ENCODE measurements at places on chromosomes 12 and 14.

DNA sequence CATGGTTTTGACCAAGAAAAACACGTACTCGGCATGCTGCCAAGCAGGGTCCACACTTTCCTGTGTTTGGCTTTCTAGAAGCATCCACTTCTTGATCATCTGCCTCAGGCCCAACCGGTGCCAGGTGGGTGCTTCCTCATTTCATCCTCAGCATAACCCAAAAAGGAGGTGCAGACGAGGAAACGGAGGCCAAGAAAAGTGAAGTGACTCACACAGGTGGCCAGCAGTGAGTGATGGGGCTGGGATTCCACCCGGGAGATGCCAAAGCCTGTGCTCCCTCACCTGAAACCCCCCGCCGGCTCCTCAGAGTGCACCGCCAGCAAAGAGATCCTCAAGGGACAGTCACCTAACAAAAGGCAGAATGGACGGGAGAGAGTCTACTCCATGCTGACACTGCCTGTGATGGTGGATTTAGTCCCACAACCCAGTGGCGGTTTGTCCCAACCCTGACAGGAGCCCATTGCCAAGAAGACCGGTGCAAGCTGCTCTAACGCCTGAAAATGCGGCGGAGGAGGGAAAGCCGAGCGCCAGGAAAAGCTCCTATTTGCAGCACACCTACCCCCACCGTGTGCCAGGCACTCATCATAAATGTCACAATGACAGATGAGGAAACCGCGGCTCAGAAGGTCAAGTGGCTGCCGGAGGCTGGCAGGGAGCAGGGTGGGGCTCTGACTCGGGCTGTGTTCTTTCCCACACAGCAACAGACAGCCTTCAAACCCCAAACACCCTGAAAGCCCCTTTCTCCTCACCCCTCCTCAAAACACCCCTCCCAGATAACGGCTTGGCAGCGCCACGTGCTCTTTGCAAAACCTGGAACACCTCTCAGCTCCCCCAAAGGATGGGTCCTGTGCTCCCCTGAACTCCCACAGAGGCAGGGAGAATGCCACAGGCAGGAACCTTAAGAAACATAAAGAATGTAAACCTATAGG, 18.8 kb downstream of the BCL11B start:
- peak; percentile 13 for DNase-seq

GRCh38 chr12:81086342-81086741, 8.5 kb downstream of the ACSS3 start:
- DNase-seq: no peak

DNA sequence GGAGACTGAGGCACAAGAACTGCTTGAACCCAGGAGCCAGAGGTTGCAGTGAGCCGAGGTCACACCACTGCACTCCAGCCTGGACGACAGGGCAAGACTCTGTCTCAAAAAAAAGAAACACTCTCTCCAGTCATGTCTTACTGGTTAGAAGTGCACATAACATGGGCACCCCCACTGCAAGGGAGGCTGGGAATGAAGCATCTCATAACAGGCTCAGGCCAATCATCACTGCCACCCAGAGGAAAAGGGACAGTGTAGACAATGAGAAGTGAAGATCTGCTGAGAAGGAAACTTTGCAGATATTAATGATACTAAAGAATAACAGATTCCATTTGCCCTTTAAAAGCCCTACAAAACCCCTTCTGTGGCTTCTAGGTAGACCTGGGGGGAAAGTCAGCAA, 66.9 kb downstream of the ITPK1 start:
- DNase-seq: no peak

DNA sequence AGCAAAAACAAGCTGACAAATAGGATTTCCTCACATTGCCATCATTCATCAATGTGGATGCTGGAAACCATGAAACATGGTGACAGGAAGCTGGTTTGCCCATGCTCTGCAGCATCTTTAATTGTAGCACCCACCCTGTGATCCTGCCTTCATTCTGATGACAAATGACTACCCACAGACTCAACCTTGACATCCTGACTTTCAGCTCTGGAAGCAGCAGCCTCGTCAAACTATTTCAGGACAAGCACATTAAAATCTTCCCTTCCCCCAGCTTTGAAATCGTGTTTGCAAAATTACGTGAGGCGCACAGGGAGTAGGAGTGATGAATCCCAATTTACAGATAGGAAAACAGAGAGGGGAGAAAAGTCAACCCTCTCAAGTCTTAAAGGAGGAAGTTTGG, 285.5 kb downstream of the GLT1D1 start:
- no peak for DNase-seq

DNA sequence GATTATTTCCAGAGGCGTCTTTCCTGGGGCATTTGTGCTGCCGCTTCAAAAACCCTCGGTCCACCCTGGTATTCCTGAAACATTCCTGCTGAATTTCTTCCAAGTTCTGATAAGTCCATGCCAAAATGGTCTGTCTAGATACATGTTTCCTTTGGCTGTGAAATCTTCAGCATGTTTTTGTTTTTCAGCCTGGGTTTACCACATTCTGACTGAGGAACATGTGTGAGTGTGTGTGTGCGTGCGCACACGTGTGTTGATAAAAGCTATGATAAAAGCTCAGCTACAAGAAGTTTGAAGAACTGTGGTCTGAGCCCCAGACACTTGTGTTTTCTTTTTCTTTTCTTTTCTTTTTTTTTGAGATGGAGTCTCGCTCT, 22.4 kb downstream of the ANKRD9 start:
- DNase-seq: no peak

GRCh38 chr12:13465635-13466034, 269.1 kb downstream of the EMP1 start:
- DNase-seq: no peak

DNA sequence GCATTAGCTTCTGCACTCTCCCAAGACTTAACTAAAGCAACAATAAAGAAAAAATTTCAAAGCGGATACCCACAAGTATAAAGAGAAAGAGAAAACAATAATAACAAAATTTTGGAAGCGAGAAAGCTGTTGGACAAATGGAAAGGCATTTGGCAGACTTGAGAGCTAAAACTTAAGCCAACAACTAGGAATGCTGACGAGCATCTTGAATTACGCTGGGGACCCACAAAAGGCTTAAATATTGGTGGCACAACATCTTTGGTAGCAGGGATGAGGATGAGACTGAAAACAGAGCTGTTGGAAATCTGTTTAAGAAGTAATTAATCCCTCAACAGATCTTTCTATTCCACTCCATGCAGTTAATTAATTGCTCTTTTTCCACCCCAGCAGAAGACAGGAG, 49.8 kb downstream of the LLPH start:
- DNase-seq: no peak

DNA sequence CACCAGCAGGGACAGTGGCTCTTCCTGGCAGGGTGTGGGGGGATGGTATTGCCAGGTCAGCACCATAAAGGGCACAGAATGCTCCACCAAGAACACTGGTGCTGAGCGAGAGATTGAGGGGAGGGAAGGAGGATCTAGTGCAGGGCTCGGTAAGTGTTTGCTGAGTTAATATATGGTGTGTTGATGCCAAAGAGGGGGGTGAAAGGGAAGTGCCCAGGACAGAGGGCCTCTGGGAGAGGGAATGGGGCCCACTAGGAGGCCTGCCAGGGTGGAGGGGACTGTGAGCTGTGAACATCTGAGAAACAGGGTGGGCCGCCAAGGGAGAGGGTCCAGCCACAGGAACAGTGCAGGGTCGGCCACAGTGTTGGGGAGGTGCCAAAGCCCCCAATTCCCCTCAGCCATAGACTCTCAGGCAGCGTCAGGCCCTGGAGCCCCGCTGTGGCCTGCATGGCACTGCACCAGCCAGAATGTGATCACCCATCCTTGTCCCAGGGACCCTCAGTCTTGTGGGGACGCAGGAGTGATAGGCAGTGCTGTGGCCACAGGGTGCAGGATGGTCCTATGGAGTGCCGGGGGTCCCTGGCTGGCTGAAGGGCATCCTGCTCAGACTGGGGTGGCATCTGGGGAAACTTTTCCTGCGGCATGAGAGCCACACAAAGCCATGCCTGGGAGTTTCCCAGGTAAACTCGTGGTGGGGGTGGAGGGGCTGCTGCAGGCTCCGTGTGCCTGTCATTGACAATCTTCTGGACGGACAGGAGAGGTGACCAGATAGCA, 11.9 kb downstream of the RIN3 start:
- DNase-seq: no peak

Data from NCI-H2171 treated with DMSO at 0.1 percent for 48 hours (cell line).